ENCODE measurements at places on chromosomes 12 and 14.

GRCh38 chr12:76679778-76680177, 84.1 kb upstream of the ZDHHC17 start:
- DNase-seq: no peak

DNA sequence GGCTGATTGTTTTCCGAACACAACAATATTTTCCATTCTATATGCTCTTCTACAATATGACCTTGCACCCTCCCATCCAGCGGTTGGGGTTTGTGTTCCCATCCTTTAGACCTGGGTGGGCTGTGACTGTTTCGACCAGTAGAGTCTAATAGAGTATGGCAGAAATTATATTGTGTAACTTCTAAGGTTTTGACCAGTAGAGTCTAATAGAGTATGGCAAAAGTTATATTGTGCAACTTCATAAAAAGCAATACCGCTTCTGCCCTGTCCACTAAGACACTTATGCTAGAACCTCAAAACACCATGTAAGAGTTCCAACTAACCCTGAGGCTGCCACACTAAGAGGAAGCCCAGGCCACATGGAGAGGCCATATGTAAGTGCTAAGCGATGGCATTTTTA, 719.7 kb upstream of the TBX3 start:
- DNase-seq: no peak

- DNase-seq: no peak
Observed at GRCh38 chr14:94054401-94054800, 26.6 kb downstream of the DDX24 start.

GRCh38 chr14:71726580-71727021, 205.6 kb upstream of the RGS6 start:
- no peak for DNase-seq

GRCh38 chr14:96407935-96408570, 16.1 kb downstream of the AK7 start:
- DNase-seq: no peak

DNA sequence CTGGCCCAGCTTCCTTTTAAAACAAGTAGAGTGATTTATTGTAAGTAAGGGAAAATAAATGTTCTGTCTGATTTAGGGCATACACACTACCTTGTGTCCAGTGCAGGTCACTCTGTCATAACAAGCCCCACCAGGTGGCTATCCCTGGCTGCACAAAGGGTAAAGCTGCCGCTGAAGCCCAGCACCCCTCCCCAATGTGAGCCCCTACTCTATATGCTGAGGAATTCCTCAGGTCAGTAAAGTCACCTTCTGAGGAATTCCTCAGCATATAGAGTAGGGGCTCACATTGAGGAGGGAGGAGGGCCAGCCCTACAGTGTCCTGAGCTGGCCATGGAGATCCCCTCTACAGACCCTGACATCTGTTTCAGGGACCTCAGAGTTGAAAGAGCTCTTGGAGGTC, 67.2 kb downstream of the TBC1D30 start:
- DNase-seq: no peak

- DNase-seq: peak; percentile 8
Observed at GRCh38 chr14:83071888-83072501, 1538.3 kb upstream of the SEL1L start.
